ENCODE measurements at places on chromosomes 16 and 17.

DNA sequence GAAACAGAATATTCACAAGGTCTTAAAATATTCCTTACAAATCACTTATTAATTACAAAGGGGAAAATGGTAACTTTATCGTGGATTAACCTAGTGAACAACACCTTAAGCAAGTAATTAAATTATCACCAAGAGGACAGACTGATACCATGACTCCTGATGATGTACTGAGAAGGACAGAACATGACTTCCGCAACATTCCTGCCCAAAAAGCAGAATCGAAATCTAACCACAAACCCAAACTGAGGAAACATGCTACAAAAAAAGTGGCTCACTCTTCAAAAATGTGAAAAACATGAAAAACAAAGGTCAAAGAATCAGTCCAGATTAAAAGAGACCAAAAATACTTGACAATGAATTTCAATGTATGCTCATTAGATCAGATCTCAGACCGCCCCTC is 151.5 kb downstream of the AATF start:
- DNase-seq, result no peak

DNA sequence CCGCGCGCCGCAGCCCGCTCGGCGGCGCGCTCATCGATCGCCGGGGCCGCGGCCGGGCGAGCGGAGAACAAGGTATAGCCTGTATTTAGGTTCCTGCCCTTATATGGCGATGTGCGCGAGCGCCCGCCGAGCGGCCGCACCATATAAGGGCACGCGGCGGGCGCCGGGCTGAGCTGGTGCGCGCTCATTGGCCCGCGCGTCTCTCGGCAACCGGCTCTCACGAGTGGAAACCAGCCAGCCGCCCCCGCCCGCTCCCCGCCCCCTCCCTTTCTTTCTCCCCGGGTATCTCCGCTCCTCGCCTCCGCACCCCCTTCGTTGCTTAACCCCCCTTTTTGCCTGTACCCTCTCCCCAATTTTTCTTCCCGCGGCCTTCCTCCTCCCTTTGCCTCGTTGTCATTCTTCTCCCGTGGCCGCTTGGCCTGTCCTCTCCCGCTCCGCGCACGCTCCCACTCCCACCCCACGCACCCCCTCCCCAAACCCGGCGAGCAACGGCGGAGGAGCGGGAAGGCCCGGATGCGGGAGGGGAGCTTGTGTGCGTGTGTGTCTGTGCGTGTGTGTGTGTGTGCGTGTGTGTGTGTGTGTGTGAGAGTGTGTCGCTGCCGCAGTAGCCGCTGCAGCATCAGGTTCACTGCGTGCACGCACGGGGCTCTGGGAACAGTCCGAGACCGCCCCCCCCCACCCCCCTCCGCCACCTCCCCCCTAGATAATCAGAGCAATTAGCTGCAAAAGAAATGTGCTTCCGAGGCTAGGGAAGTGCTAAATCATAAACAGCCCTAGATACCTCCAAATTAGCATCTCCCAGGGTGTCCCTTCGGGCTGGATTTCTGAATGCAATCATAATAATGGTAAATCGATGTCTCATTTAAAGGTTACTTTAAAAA is 13.5 kb upstream of the CBX8 start:
- DNase-seq, result peak; percentile 87

- no peak for DNase-seq
Measured at GRCh38 chr16:2955438-2955778, 8.7 kb upstream of the KREMEN2 start.

GRCh38 chr16:83720213-83720612 is 87.6 kb upstream of the HSBP1 start:
- no peak for DNase-seq

DNA sequence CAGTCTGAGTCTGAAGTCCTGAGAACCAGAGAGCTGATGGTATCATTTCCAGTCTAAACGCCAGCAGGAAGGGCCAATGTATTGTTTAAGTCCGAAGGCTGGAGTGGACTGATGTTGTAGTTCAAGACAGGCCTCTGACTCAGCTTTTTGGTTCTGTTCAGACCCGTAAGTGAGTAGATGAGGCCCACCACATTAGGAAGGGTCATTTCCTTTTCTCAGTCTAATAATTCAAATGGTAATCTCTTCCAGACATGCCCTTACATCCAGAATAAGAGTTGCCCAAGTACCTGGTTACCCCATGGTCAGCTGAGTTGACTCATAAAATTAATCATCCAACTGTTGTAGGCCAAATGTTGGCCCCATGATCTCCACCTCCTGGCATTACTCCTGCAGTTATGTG is 442.6 kb upstream of the HSBP1 start:
- peak; percentile 25 for DNase-seq

DNA sequence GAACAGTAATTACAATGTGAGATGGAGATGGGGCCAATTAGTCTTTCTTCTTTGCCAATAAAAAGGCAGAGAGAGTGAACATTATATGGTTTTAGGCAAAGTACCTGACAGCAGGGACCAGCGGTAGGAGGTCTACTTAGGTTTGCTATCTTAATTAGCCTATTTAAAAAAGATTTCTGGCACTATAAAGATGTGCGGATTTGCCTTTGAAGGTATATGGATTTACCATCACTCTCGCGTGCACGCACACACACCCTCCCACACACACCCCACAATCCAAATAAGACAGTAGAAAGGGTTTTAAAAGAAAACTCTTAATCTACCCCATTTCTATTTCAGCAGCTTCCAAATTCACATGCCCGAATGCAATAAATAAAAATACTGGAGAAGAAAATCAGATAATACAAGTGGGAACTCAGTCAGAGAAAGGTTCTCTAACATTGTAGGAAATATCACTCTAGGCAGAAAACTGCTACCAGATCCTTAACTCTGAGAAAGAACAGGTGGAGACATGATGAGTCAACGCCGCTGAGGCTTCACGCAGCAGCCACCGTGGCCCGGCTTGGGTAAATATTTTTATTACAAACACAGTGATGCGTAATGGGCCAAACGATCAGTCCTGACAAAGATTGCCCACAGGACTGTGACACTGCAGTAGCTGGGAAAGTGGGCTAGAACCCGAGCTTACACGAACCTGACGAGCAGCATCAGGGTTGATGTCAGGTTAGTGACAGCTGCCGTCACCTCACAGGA is 66.6 kb upstream of the AXIN2 start:
- peak; percentile 25 for DNase-seq

GRCh38 chr17:76727745-76728456 is 1.3 kb downstream of the METTL23 start:
- no peak for DNase-seq

DNA sequence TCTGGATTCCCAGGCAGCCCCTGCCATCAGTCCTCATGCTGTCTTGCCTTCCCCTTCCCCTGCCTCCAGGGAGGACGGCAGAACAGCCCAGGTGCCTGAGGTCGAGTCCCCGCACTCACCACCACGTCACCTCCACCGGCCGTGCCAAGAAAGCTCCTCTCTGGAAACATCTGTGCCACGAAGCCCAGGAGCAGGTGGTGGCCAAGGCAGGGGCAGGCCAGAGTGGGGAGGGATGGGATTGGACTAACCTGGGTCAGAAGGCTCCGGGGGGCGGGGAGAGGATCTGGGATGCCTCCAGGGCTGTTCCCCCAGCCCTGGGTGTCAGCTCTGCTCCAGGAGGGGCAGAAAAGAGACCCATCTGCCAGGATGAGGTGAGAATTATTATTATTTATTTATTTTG is 7.4 kb upstream of the DPEP1 start:
- no peak for DNase-seq

DNA sequence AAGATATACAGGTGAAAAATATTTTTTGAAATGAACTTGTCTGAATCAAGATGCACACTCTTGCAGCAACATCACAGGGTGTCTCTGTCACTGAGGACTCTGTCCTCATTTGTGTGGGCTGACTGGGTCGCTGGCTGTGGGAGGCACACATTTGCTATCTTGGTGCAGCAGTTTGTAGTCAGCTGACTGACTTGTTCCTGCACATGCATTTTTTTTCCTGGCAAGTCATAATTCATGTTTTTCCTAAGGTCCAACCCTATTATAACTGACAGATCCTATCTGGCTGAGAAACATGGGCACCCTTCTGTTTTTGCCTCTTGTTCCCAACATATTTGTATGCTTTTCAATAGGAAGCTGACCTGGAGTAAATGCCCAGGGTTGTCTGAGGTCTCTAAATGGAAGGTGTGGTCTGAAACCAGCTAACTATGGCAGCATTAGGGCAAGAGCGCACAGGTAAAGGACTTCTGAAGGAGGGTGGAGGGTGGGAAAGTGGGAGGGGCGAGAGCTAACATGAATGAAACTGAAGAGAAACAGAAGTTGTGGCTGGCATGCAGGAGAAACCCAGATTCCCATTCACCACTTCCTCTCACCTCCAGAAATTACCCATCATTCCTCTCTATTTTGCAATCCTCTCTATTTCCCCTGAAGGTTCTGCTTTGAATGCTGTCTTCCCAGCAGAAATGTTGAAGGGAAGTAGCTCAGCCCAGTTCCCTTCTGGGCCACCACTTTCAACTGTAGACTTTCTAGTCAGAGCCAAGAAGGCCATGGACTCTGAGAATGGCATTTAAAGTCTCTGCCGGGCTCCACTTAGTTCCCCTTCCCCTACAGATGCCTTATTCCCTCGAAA is 166.1 kb downstream of the PRKCA start:
- DNase-seq, result peak; percentile 26

GRCh38 chr17:61018938-61019337 is 341.3 kb downstream of the BCAS3 start:
- no peak for DNase-seq

GRCh38 chr17:60149691-60150582 is at the start of gene CA4:
TSS of gene CA4 (plus strand) at chr17:60149973. CDS start at chr17:60150035, 62 bp downstream.
- no peak for DNase-seq

DNA sequence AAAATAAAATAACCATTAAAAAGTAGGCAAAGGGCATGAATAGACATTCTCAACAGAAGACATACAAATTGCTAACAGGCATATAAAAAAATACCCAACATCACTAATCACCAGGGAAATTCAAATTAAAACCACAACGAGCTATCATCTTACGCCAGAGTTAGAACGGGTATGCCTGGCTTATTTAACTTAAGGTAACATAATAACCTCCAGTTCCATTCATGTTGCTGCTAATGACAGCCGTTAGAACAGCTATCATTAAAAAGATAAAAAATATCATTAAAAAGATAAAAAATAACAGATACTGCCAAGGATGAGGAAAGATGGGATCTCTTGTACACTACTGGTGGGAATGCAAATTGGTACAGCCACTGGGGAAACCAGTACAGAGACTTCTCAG is 89.3 kb downstream of the GAS7 start:
- DNase-seq, result no peak

GRCh38 chr17:74785096-74785980 is 9.2 kb upstream of the NAT9 start:
- no peak for DNase-seq

- DNase-seq, result peak; percentile 44
Measured at GRCh38 chr17:28811651-28812090, 30.9 kb downstream of the FAM222B start.

- DNase-seq, result no peak
Measured at GRCh38 chr17:39598047-39598481, 9.7 kb downstream of the NEUROD2 start.

DNA sequence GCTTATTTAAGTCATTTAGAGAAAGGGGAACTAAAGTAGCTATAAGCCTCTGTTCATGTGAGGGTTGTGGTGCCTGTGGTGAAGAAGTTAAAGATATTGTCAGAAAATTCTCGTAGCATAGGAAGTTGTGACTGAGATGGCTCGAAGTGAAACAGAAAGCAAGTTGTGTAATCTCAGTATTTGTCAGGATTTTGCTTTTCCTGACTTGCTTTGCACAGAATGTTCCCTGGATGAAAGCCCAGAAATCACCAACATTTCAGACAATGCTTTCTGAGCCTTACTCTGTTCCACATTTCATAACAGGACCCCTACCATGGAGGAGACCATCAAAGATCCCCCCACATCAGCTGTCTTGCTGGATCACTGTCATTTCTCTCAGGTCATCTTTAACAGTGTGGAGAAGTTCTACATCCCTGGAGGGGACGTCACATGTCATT is 10.6 kb downstream of the CALCOCO2 start:
- DNase-seq, result no peak

DNA sequence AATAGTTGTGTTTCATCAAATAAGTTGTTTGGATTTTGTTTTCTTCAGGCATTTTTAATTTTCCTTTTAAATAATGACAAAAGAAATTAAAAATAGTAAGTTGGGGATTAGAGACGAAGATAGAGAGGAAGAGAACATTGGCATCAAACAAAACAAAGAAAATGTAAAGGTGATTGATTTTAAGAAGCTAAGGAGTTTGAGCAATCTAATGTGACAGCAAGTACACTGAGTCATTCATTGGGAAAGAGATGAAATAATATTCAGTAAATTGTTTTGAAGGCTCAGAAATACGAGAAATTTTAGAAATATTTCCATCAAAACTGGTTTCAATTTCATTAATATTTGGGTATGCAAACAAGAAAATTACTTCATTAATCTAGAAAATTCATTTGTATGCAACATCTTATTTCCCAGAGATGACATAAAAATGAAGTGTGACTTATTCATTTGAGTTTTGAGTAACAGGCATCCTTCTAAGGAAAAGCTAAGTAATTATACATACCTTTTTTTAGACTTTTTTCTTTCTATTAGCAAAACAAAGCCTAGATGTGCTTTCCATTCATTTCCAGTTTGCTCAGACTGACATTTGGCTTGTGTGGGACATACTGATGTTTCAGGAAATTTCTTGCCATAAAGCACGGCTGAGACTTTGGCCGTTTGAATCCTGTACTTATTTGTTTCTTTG is 66.7 kb downstream of the COX10 start:
- DNase-seq, result no peak

GRCh38 chr17:78628547-78629435 is 51.6 kb upstream of the DNAH17 start:
- DNase-seq, result no peak

GRCh38 chr16:85528528-85529387 is 84.4 kb upstream of the GSE1 start:
- no peak for DNase-seq

- peak; percentile 83 for DNase-seq
Measured at GRCh38 chr16:4734730-4735535, 596 bp downstream of the DNAAF8 start.

DNA sequence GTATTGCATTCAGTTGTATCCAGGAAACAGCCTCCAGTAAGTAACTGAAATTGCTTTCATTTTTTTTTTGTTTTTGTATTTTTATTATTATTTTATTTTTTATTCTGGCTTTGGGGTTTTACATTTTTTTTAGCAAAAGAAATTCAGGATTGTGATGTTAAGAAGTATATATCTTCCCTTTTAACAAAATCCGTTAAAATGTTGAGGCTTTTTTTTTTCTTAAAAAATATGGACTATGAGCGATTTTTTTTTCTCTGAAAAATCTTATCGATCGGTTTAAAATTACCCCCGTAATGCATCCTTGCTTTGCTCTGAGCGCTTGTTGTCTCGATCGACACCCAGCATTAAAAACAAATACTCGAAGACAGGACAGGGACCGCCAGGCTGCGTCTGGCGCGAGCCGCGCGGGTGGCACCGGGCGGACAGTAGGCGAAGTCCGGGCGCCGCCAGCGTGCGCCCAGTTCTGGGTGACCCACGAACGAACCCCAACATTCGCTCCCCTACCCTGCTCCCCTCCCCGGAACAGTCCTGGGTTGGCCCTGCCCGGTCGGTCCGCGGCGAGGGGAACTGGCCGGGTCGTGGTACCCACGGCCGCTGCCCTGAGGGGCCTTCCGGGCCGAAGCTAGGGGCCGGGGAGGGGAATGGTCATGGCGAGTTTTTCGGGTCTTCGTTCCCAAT is 482 bp downstream of the BAHCC1 start:
- no peak for DNase-seq
